Fibroblast of the conjunctiva (primary cell): ENCODE measurements at places on chromosomes 6 and 20.

- no peak for DNase-seq
These were observed 4.5 kb downstream of the SNX5 start for GRCh38 chr20:17964073-17964472.

DNA sequence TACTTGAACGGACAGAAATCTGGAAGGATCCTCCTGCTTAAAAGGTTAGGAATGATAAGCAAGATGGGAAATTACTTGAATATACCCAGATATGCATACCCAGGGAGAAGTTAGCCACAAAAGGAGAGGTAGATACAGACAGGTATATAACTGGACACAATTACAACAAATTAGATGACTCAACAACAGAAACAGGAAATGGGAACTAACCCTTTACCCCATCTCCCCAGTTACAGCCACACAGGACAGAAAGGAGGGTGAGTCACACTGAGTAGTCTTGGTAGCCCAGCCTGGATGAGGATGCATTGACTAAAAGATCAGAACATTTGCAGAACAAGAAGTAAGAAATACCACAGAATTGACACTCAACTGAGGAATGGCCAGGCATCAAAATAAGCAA, 61.2 kb downstream of the C6orf52 start:
- DNase-seq, result peak; percentile 68

GRCh38 chr20:37042986-37043972, 52.5 kb downstream of the RBL1 start:
- no peak for DNase-seq

DNA sequence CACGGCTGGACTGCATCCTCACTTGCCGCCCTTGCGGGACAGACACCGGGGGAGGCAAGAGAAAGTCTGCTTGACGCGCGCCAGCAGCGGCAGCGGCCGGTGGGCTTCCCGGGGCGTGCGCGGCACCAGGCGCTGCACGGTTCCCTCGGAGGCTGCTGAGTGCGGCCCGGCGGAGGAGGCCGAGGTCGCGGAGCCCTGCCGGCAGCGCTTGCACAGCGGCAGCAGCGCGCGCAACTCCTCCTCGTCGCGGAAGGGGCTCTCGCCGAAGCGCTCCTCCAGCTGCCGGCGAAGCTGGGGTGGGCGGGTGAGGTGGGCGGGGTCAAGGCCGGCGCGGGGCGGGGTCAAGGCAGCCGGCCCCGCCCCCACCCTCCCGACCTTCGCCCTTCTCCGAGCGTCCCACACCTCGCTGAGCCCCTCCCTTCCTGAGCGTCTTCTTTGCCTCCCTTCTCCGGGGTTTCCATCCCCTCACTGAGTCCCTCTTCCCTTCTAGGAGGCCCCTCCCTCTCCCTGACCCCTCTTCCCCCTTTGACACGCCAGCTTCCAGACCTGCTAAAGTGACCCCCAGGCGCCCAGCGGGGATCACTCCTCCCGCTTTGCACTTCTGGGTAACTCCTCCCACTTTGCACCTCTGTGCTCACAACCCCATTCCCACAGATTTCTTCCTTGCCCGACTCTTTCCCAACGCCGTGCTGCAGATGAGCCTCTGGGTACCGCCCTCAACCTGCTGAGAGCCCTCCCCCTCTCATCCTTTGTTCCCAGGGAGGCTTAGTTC, 8.8 kb downstream of the DUSP15 start:
- DNase-seq, result no peak

- DNase-seq, result no peak
These were observed 24.1 kb downstream of the MOCS1 start for GRCh38 chr6:39910164-39910563.

DNA sequence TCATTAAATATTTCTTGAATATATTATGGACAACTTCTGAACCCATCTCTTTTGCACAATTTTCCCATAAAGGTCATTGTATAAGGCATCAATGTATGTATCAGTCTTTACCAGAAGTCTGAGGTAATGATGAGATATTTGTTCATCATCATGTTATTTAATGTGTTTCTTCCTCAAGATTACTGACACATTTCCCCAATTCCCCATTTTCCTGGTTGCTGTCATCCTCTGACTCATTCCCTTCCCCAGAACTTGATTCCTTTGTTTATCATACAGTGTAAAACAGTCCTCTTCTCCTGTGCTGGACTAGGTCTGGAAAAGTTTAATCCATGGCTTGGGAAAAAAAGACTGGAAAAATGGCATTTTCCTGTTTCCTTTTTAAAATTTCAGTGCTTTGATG, 107.9 kb upstream of the FLRT3 start:
- no peak for DNase-seq

- no peak for DNase-seq
These were observed 3.7 kb downstream of the FOXF2 start for GRCh38 chr6:1392813-1393640.

DNA sequence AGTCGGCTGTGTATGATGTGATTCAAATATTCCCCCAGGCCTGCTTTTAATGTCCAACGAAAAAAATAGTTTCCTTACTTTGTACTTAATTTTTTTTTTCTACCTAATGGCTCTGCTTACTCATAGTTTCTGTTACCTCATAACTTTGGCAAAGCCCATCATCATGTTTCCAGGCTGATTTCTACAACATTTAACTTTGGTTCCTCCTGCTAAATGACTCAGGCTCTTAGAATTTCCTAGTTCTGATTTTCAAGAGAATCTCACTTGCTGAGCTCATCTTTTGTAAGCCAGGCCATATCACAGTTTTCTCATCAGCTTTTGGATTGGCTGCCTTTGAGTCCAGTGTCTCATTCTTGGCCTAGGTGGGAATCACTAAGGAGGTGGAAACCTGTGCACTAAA, 323.1 kb downstream of the HDGFL1 start:
- DNase-seq, result peak; percentile 92

DNA sequence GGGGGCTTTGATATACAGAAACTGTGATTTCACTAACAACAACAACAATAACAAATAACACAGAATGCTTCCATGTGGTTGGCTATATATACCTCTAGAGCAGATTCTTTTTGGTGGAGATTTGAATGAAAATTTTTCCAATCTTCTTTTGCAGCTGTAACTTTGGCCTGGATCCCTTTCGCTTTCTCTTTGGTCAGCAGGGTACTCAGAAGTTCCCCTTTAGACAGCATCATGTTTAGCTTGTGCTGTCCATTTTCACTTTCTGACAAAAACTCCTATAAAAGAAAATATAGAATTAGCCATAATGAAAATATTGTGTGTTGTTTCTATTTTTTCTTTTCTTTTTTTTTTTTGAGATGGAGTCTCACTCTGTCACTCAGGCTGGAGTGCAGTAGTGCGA, 264.2 kb downstream of the SYNE1 start:
- no peak for DNase-seq

- DNase-seq, result no peak
These were observed 216.5 kb upstream of the RREB1 start for GRCh38 chr6:6891125-6891721.

- DNase-seq, result no peak
These were observed 260.5 kb upstream of the MARCKS start for GRCh38 chr6:113596387-113597230.

- no peak for DNase-seq
These were observed at the start of gene FNDC1 for GRCh38 chr6:159169193-159169555. Gene FNDC1, plus strand, starts transcription at chr6:159169400. Its CDS starts 197 bp downstream, at chr6:159169597.

DNA sequence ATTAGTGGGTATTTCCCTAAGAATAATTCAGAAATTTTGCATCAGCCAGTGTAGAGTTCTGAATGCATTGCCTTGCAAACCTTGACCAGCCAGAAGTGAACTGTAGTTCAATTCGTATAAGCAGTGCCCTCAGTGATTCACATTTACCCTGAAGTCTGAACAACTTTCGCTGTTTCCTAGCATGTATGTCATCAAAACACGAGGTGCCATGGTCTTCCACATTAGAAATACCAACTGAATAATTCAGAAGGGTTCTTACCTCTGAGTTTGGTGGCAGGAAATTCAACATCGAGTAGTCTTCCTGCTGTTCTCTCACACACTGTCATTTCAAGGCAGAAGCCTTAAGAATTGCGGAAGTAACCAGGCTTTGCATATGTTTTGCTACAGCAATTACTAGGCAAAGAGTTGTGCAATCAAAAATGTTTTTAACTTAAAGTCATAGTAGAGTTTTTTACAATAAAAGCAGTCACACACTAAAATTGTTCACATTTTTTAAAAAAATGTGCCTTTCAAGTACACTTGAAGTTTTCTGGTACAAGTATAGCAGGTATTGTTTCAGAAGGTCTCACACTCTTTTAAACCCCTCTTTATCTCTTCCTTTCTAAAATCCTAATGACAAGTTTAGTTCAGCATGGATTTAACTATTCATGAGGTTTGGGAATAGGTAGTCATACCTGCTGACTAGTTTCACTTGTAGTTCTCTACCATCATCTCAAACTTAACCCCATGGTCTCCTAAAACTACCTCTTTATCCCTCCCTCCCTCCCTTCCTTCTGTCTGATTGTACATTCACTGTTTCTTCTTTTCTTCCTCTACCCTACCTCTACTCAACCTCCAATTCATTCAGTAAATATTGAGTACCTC, 118.3 kb downstream of the STXBP5 start:
- DNase-seq, result peak; percentile 22

GRCh38 chr6:111803371-111803770, 69.9 kb downstream of the FYN start:
- no peak for DNase-seq

GRCh38 chr20:24303393-24304170, 165.8 kb upstream of the SYNDIG1 start:
- no peak for DNase-seq

DNA sequence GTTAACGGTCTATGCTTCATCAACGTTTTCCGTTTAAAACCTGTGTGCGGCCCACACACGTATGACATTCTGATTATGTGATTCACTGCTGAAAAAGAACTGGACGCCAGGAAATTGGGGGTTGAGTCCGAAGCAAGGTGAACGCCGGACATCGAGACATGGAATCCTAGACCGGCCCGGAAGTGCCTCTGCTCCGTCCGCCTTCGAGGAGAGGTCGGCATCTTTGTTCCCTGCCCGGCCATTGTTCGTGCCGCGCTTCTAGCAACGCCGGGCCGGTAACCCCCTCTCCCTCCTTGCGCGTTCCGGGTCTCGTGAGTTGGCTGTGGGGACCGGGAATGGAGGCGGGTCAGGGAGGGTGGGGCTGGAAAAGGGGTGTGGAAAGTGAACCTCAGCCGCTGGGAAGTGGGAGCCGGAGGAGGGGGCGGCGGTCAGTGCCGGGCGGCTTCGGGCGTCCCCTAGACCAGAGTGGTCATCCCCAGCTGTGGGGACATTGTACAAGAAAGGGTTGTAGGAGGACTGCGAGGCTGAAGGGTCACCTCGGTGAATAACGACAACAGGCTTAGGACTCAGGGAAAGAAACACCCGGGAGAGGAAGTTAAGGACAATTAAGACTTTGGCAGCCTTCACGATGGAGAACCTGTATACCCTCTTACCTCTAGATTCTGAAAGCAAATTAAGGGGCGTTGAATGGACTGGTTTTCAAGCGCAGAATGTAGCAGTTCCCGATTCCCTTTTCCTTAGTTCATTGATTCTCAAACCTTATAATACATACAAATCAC, at the start of gene ZSCAN9:
TSS of gene ZSCAN9 (plus strand) at position 220 of the 779 bp plus-strand sequence. CDS start 1,810 bp downstream, outside the sequence.
- peak; percentile 71 for DNase-seq

DNA sequence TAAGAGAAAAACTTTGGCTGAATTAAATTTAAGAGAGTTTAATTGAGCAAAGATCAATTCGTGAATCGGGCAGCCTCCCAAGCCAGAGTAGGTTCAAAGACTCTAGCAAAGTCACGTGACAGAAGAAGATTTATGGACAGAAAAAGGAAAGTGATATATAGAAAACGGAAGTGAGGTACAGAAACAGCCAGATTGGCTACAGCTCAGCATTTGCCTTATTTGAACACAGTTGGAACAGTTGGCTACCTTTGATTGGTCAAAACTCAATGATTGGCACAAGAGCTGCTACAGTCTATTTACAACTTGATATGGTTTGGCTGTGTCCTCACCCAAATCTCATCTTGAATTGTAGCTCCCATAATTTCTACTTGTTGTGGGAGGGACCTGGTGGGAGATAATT, 102.6 kb downstream of the PLG start:
- no peak for DNase-seq

DNA sequence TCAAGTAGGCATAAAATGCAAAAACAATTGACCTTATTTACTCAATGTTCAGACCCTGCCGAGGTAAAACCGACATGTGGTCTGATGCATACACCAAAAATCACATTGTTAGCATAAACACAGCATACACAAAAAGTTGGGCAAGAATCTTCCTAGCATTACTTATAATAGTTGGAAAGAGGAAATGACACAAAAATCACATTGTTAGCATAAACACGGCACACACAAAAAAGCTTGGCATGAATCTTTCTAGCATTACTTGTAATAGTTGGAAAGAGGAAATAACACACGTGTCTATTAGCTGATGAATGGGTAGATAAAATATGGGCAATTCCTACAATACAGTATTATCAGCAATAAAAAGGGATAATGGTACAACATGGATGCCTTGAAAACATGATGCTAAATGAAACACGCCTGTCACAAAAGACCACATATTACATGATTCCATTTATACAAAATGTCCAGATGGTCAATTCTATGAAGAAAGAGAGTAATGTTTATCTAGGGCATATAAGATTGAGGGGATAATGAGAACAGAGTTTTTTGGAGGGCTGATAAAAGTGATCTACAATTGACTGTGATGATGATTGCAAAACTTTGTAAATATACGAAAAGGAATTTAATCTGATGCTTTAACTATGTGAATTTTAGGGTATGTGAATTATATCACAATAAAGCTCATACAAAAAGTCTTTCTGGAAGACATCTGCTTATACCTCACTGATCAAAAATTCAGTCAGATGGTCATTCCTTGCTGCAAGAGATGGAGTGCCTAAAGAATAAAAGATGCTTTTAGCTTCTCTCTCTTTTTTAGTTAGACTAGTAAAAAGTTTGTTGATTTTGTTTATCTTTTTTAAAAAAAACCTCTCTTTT, 1019.5 kb upstream of the CITED2 start:
- no peak for DNase-seq

DNA sequence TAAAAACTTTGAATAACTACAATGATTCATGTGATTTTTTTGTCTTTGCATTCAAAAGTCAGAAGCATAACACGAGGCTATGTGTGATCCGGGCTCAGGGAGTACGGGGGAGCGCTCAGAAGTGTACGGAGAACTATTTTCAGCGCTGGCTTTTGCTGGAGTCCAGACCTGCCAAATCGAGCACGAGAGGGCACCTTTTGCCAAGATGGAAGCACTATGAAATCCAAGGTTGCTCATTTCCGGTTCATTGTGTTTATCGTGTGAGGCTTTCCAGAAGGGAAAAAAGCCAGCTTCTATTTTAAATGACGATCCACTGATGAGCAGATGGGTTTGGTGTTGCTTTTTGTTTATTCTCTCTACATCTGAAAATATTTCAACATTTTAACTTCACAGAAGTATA, 11.3 kb downstream of the RAMACL start:
- DNase-seq, result no peak

DNA sequence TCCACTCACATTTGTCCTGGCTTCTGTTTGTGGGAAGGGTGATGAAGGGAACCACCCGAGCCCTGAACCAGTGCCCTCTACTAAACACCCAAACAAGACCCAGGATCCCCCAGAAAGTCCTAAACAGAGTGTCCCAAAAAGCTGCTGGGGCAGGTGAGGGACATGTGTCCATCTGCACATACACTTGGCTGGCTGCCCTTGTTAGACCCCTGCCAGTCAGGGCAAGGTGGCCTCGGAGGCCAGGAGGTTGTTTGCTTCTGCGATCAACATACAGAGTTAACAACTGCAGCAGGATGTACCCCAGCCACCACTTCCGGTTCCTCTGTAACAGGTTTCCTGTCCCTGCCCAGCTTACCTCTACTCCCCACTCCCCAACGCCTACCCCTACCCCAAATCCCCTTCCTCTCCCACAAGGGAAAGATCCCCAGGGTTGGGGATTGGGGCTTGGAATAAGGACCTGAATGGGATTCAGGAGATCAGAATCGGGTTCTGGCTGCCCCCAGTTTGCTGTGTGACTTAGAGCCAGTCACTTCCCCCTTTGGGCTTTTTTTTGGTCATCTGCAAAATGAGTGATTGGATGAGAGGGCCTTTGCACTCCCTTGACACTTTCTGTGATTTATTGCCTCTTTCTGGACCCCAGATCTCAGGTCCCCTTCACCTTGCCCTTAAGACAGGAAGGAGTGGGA, 13.9 kb downstream of the DEF6 start:
- DNase-seq, result no peak
